ENCODE measurements at places on chromosomes 3 and 15.

DNA sequence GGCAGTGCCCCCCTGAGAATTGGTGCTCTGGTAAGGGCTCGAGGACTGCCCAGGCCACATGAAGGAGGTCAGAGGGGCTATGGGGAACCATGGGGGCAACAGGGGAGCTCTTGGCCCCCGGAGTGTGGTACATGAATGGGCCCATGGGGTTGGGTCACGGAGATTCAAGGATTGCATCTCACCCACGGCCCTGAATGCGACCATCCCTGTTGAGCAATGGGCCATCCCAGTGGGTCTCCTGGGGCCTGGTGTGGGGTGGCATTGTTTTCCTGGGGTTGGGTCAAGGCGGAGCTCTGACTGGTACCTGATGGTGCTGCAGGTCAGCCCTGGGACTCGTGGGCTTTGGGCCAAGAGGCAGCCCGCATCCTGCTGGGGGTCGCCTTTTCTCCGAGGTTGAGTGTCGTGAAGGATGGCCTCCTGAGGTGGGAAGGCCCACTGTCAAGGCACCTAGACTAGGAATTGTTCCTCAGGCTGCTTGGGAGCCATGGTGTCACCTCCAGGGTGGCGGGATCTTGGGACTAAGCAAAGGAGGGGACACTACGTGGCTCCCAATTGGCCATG is 198.3 kb downstream of the UBE3A start:
- DNase-seq: peak; percentile 8

DNA sequence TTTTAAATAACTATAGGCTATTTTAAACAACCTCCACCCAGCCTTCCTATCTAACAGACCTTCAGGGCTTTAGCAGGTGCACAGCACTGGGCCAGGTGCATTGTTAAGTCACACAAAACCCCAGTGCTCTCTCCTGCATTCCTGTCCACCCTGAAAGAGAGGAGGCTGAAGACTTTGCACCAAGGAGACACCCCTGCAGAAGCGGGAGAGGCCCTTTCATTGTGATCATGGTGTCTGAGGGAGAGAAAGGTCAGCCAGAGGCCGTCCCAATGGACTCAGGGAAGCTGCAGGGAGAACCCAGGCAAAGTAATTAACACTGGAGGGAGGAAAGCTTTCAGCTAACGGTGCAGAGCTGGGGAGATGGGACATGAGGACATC is 5.2 kb downstream of the LRIG1 start:
- DNase-seq: no peak

DNA sequence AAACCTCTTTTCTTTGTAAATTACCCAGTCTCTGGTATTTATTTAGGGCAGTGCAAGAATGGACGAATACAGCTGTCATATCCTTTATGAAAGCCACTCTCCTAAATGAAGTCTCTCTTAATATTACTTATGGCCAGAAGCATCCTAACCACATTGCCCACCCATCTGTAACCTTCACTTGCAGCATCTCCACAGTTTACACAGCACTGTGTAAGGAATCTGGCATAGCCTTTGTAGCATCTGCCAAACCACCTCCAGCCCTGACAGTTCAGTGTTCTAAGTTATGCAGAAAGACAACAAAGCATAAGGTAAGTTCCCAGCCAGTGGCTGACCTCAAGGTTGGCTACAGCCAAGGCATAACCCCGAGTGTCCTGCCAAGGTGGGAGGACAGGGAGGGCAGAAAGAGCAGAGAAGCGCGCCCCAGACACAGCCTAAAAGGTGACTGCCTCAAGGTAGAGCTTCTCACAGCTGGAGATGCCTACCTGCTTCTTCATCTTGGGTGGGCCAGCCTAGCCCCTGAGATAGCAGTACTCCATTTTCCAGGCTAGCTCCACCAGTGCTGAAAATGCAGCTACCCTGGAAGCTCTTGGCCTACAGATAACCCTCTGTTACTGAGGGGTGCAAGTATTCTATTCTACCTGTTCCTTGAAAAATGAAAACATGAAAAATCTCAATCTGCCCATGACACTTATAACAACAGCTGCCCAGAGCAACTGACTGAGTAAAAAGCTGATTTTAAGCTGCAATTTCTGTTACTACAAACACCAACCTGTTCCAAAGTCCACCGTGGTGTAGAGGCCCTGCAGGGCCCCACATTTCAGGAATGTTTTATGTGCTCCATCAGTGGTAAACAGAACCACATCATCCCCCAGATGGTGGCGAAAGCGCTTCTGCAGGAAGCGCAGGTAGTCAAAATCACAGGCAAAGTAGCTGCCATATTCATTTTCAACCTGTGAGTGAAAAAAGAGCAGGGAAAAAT is 39.3 kb downstream of the GLB1 start:
- DNase-seq: no peak

DNA sequence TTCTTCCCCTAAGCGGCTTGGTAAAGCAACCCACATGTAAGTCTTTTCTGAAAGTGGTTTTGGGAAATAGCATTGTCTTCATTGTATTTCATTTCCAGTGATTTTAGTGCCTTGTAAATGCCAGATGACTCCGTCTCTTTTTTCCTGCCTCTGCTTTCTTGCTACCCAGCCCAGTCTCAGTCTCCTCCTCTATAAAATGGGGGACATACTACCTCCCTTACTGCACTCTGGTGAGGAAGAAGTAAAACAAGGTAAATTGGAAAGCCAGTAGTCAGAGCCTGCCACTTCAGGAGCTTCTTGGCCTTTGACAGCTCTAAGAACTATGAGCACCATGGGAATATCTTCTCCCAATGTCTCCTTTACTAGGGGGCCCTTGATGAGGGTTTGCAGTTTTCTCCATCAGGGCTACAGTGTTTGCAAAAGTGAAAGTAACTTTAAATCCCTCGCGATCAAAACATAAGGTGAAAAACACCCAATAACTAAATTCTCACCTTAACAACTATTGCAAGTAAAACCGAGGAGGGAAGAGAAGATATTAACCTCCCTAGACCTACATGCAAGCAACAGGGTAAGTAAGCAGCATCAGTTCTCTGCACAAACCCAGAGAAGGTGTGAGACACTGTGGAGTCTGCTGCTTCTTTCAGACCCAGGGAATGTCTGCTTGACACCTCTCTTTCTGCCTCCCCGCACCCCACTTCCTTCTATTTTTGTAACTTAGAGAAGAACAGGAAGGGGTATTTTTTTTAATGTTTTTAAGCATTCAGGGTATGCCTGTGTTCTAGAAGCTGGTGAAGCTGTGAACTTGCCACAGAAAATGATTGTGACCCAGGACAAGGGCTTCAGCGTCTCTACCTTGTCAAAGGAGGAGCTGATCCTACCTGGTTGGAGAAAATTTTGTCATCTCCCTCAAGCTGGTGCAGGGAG is 159.1 kb upstream of the EOMES start:
- DNase-seq: no peak

DNA sequence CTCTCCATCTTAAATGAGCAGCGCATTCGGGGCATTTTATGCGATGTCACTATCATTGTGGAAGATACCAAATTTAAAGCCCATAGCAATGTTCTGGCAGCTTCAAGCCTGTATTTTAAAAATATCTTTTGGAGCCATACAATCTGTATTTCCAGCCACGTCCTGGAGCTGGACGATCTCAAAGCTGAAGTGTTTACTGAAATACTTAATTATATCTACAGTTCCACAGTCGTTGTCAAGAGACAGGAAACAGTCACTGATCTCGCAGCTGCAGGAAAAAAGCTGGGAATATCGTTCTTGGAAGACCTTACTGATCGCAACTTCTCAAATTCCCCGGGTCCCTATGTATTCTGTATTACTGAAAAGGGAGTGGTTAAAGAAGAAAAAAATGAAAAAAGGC is 44.4 kb upstream of the RASA2 start:
- peak; percentile 7 for DNase-seq

DNA sequence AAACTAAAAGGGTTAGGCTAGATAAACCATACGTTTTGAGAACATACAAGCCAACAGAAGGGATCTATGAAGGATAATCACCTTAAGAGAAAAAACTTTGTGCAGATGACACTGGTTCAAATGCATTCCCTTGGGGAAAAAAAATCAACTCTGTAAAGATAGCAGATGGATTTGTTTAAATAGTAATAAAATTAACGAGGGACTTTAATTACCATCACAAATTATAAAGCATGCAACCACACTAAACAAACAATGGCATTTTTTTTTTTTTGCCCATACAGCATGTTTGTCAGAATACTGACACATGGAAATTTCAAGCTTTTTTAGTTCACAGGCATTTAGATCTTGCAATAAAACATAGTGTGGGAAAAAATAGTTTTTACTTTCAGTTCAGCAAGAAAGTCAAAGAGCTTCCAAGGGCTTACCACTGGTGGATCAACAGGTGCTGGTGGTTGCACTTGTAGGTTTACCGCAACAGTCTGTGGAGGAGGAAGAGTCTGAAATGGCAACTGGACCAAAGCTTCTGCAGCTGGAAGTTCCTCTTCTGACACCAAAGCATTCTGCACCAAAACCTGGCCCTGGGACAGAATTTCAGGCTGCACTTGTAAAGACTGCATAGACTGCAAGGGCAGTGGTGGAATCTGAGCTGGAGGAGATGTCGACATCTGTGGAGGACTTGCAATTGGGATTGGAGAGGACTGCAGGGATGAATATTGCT is 53.1 kb downstream of the PHC3 start:
- DNase-seq: no peak

GRCh38 chr15:53671545-53671944 is 87.9 kb downstream of the WDR72 start:
- DNase-seq: no peak

GRCh38 chr3:177832880-177833279 is 635.6 kb upstream of the TBL1XR1 start:
- no peak for DNase-seq

GRCh38 chr3:129313665-129314385 is 35.2 kb downstream of the HMCES start:
- no peak for DNase-seq

DNA sequence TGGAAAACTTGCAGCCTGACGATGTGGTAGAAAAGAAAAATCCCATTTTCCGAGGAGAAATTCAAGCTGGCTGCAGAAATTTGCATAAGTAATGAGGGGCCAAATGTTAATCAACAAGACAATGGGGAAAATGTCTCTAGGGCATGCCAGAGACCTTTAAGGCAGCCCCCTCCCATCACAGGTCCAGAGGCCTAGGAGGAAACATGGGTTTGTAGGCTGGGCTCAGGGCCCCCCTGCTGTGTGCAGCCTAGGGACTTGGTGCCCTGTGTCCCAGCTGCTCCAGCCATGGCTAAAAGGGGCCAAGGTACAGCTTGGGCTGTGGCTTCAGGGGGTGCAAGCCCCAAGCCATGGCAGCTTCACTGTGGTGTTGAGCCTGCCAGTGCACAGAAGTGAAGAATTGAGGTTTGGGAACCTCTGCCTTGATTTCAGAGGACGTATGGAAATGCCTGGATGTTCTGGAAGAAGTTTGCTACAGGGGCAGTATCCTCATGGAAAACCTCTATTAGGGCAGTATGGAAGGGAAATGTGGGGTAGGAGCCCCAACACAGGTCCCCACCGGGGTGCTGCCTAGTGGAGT is 75.9 kb upstream of the CADPS start:
- DNase-seq: no peak

GRCh38 chr3:51961602-51962569 is 5.4 kb downstream of the PCBP4 start:
- DNase-seq: no peak

- no peak for DNase-seq
Measured at GRCh38 chr15:48986240-48986639, 22.5 kb upstream of the SHC4 start.

DNA sequence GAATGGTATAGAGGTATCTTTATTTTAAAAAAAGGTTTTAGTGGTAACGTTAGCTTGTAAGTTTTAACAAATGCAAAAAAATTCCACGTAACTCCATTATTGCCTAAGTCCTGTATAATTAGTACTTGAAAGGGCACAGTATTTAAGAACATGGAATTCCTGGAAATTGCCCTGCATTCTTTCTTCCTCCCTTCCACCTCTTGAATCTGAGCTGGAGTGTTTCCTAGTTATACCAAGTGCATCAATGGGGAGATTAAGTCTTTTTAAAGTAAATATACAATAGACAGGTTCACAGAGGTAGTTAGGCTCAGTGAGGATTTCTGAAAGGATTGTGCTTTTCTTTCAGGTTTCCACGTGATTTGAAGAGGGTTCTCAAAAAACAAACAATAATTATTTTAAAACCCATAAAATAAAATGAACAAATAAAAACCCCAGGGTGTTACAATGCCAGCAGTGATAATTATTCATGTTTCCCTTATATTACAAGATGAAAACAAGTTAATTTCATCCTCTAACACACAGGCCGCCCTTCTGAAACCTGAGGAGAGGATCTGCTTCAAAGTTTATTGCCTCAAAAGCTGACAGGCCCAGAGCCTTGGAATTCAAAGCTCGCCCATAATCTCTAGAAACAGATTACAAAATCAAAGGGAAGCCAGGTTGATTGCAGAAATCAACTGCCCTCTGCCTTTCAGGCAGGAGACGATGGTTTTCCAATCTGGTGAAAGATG is 128.8 kb upstream of the LMOD3 start:
- DNase-seq: no peak

DNA sequence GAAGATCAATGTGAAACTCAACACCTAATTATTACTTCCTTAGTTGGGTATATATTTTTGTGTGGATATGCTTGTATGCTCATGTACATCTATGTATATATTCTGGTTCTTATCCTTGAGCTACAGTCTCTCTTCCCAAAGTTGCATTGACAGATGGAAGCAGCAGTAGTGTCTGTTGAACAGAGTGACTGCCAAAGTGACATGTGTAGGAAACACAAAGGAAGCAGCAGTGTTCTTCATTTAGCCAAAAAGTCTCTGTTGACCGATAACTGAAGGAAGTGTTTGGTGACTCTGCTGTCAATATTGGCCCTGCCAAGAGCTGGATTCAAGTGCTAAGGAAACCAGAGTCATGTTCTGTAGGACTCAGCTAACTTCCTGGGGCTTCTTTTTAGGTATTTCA is 123.8 kb downstream of the C3orf70 start:
- no peak for DNase-seq

- no peak for DNase-seq
Measured at GRCh38 chr3:62898530-62899496, 23.6 kb upstream of the CADPS start.

DNA sequence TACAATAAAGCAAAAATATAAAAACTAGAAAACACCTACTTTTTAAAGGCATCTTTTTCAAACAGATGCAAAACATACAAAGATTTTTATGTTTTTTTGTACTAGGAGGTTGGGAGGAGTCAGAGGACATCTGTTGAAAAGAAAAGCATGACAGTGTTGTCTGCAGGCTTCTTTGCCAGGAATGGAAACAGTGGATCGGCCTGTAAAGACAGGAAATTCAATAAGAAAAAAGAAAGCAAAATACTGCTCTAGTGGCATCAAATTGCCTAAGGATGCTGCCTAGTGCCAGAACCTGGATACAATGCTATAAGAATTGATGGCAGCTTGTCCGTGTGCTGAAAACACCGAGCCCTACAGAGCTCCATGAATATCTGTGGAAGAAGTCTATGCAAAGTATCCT is 69.9 kb downstream of the TBC1D5 start:
- DNase-seq: no peak
